Left kidney (tissue), 8 donors: ENCODE measurements at places on chromosomes 3 and 15.

DNA sequence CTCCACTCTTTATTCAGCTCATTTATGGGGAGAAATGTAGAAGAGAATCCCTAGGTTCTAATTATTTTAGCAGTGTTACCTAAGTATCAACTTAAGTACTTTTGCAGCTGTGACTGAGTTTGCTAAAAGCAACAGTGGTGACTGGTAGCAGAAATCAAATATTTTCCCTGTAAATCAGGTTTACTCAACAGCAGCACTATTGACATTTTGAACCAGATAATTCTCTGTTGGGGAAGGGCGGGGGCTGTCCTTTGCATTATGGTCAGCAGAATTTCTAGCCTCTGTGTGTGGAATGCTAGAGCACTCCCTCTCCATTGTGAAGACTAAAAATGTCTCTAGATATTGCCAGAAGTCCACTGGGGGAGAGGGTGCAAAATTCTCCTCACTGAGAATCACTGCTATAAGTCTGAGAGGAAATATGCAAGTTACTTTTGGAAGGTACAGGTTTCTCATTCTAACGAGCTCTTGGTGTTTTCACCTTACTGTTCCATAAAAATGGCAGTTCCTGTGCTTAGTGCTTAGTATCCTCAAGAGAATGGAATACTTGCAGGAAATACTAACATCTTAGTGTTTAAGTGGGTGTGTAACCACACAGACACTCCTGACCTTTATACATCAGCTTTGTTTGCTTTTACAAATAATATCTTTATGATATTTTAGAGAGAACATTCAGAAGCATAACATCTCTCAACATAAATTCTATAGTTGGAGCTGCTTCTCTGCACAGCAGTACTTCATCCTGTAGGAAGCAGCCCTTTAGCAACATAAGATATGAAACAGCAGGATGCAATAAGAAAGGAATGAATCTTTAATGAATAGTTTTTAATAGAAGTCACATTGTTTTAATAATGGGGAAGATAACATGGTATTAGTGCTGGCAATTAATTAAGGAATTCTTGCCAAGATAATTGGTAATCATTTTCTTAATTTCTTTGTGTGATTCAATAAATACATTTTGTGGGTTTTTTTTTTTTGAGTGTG, 246.5 kb upstream of the GOLIM4 start:
- DNase-seq = no peak

GRCh38 chr3:13844286-13844685, 35.6 kb downstream of the WNT7A start:
- DNase-seq = no peak

GRCh38 chr3:54341811-54342210, 219.5 kb downstream of the CACNA2D3 start:
- no peak for DNase-seq

DNA sequence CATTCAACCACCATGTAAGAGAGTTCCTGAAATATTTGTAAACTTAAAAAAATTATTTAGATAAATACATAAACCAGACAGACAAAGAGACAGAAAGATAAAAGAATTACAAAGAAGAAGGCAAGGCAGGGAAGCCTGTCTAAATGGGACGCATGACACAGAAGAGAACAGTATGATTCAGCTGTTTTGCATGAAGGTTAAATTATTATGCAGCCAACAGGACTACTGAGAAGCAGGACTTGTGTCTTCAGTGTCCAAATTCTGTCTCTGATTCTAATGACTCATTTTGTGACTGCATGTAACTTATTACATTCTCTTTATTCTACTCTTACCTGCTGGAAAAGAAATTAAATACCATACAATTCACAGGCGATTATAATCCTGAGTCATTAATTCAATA, 340.4 kb upstream of the KCNMB2 start:
- DNase-seq = no peak

GRCh38 chr15:92167451-92167850, 226.2 kb upstream of the ST8SIA2 start:
- no peak for DNase-seq

GRCh38 chr3:63960048-63960711, 48.0 kb upstream of the SCAANT1 start:
- no peak for DNase-seq

GRCh38 chr3:71863563-71864190, 78.7 kb upstream of the PROK2 start:
- no peak for DNase-seq

DNA sequence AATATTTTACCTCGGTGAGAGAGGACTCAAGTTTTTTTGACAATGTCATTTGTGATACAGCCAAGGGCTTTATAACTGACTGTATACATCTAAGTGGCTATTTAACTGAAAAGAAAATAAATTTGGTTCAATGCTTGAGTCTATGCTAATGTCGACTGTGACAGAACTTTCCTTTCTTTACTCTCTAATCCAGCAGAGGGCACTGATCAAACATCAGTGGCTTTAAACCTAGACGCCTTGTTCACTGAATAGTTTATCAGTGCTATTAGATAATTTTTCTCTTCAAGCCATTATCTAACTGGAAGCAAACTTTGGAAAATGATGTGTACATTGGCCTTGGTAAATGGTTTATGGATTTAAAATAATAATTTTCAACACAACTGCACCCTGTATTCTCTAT, 285.1 kb downstream of the CHL1 start:
- DNase-seq = peak; percentile 15

GRCh38 chr3:62605413-62606068, 232.2 kb upstream of the FEZF2 start:
- DNase-seq = no peak

DNA sequence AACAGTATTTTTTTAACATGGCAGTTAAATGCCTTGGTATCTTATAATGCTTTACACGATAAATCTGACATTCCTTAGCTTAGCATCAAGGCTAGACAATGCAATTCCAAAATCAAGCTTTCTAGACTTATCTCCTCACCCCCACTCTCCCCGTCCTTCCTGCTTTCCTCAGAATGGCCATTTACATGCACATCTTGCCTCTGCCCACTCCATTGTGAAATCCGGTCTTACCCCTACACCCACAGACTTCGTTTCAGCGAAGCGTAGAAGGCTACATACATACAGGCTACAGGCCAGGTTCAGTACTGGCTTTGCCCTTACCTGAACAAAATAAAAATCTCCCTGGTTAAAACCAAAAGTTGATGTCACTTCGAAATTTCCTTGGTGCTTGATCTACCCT, 58.6 kb upstream of the SLC12A8 start:
- DNase-seq = no peak

DNA sequence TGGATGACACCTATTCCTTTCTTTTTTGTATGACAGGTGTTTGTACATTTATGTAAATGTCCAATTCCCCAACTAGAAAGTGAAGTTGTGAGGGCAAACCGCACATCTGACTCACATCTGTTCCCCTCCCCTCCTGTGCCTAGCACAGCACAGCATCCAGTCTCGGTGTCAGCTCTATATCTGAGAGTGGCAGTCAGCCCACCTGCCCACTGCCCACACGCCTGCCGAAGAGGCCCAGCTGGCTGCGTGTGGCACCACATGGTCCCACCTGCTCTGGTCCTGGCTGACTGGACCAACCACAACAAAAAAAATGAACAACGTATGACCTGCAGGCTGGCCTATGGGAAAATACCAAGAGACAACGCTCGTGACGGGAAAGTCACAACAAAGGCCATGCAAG, 62.8 kb downstream of the XXYLT1 start:
- DNase-seq = no peak

GRCh38 chr15:92634671-92635201, 20.8 kb downstream of the FAM174B start:
- no peak for DNase-seq

DNA sequence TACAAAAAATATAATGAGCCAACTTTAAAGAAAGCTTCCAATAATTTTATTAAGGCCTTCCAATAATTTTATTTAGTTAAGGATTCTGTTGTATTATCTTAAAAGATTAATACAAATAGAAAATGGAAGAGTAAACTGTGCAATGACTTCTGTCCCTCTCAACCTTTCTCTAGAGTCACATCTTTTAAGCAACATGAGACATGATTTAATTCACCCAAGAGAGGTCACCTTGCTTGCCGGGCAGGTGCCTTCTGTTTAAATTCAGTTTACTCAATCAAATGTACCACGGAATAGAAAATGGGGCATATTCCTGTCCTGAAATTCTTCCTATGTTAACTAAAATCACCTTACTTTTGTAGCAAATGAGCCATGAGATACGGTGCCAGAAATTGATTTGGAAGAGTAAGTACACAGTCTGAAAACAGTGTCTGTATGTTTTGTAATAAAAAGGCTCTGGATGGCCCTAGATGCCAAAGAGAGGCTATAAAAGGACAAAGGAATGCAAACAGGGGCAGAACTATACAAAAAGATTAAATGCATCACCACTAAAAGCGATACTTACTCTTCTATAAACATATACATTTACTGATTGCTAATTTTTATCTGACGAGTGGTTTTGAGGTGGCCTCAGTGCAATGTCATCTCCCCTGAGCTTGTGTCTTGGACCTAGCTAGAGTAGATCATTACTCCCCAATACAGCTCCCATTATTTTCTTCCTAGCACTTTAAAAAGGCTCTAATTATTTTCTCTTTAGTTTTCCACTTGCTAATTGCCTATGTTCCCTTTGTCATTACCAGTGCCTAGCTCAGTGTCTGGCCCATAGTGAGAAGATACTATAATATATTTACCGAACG, 134.0 kb downstream of the FHIT start:
- no peak for DNase-seq

DNA sequence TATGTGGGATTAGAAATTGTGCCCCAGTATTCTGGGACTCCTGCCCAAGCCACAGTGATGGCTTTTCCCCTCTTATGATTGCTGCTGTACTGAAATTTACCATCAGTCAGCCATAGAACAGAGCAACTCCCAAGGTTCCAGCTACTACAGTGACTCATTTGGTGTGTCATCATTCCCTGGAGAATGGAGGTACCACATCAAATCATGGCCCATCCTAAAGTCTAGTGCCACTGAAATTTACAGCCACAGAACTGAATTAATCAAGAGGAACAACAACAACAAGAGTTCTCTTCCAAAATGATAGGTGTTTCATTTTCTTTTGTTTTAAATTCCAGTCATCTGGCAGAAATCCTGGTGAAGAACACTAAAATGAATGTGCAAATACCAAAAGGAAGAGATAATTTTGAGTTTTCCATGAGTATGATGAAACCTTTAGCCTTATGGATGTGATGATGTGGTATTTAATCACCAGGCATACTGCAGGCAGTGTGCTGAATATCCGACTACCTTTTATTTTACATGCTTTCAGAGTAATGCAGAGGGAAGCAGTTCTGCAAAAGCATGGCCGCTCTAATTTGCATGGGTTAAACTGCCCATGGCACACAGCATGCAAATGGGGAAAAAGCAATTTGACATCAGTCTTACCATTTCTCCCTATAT, 75.6 kb upstream of the SLC2A2 start:
- no peak for DNase-seq

GRCh38 chr3:134249935-134250716, 533 bp downstream of the RYK start:
- peak; percentile 37 for DNase-seq

DNA sequence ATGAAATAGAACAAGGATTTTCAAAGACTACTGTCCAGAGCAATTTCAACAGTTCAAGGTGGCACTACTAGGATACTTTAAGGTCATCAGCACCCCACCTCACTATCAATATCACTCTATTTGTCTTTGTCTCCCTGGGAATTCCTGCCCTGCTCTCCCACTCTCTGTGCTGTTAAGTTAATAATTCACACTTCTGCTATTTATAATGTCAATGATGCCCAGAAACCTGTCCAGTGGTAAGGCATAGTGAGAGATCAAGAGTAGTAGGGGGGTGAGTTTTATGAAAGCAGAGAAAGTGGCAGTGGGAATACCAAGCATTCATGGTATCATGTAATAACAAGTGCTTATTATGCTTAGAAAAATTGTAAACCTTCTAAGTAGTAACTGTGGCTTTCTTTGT, 7.3 kb downstream of the TMCO5A start:
- DNase-seq = no peak

GRCh38 chr3:137191133-137191923, 233.5 kb downstream of the IL20RB start:
- no peak for DNase-seq

- no peak for DNase-seq
Observed at GRCh38 chr3:77041811-77042210, 1.9 kb downstream of the ROBO2 start.

DNA sequence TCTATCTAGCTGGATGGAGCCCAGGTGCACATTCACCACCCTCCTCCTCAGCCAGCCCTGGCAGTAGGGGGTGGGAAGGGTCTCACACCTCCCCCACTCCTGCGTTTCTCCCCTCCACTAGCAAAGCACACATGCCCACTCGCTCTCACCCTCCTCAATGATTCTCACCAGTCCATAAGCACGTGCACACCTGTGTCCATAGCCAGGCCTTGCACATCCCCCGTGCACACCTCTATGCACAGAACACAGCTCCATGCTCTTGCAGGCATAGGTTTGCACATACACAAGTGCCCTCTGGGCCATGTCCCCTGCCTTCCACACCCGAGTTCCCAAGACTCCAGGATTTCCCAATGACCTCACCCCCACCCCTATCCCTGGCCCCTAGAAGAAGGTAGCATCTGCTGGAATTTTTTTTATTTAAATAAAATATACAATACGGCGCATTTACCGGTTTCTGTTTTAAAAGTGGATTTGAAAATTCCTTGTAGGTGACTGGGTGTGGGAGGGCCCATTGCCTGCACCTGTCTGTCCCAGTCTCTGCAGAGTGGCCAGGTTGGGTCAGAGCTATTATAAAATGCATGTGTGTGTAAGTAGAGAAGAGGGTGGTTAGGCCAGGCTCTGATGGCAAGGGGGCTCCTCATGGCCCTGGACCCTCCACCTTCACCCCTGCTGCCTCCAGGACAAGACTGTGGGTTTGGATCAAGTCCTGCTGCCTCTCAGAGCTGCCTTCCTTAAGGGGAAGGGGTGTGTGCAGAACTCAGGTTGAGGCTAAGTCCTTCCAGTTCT, 49.1 kb downstream of the HCN4 start:
- DNase-seq = no peak

- no peak for DNase-seq
Observed at GRCh38 chr3:129555153-129555550, 12.2 kb downstream of the H1-8 start.

- DNase-seq = no peak
Observed at GRCh38 chr3:141845407-141846049, 30.9 kb upstream of the ATP1B3 start.

GRCh38 chr3:58052373-58053273, 44.4 kb downstream of the FLNB start:
- DNase-seq = no peak

- no peak for DNase-seq
Observed at GRCh38 chr3:18237251-18238005, 187.7 kb downstream of the SATB1 start.

DNA sequence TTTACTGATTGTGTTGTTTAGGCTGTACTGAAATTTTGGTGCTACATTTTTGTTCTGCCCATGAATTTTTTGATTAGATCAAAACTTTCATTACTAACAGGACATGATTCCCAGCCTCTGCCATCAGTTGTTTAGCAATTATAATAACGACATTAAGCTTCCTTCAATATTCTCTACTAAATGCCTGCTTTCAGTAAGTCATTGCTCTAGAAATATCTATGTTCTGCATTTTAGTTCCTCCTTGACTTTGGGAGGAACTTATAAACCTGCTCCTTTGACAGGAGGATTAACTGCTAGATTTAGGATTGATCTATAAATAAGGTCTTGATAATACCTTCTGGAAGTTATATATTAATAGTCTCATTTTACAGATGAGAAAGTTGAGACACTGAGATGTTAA, 269.1 kb downstream of the RAP2B start:
- DNase-seq = no peak
